Stimulated activated naive CD4-positive, alpha-beta T cell (primary cell): ENCODE measurements at places on chromosomes 3 and 15.

- no peak for DNase-seq
Measured at GRCh38 chr3:196688349-196688748, 23.7 kb downstream of the CEP19 start.

DNA sequence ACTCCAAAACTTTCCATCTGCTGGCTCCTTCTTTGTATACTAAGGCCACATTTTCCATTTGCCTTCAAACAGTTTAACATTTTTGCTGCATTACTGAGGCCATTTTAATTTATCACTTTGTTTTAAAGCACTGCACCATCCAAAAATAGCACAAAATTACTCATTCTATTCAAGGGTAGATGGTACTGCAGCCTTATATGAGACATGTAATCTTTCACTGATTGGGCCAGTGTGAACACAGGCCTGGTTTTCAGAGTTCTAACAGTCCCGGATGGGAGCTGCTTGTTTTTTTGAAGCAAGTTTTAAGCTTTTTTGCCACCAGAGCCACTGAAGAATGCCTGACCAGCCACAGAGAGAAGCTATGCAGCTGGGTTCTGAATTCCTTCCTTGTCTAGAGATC lies 172.3 kb upstream of the TSC22D2 start:
- DNase-seq, result no peak

- no peak for DNase-seq
Measured at GRCh38 chr3:7000501-7000900, 139.6 kb downstream of the GRM7 start.

- DNase-seq, result no peak
Measured at GRCh38 chr3:136351905-136352304, 101.8 kb downstream of the PCCB start.

DNA sequence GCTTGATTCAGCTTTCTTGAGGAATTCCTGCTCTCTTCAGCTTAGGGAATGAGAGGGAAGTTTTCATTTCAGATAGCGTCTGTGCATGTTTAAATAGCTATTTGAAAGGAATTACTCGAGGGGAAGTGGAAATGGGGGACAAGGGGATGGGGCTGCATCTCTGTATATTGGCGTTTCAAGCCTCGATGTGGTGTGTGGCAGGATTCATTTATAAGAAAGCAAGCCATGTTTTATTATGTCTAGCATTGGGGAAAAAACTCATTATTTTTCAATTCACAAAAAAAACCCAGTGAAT lies 1.0 kb downstream of the ATP2C1 start:
- DNase-seq, result no peak

GRCh38 chr3:20225769-20226168 lies 39.8 kb upstream of the SGO1 start:
- DNase-seq, result no peak

- DNase-seq, result no peak
Measured at GRCh38 chr3:143644370-143645089, 203.7 kb downstream of the SLC9A9 start.
